ENCODE measurements at places on chromosomes 16 and 17. TPM values are rescaled to one million over a fixed set of nuclear protein-coding genes. Genes with fewer than 3 reads are reported as not detected.

The CDC27 gene
- total RNA-seq = 118 TPM

The HOXB8 gene
- 4.2 TPM for total RNA-seq

The CCL17 gene
- not detected for total RNA-seq

The CACNG1 gene
- not detected for total RNA-seq

The TUBB3 gene
- total RNA-seq = 251 TPM

All from vein endothelial cell (primary cell).